ENCODE measurements at places on chromosomes 16 and 17.

- no peak for DNase-seq
Observed at GRCh38 chr17:76556765-76557367, 17.0 kb downstream of the PRCD start.

- no peak for DNase-seq
Observed at GRCh38 chr16:69904495-69905170, 46.5 kb upstream of the CLEC18A start.

DNA sequence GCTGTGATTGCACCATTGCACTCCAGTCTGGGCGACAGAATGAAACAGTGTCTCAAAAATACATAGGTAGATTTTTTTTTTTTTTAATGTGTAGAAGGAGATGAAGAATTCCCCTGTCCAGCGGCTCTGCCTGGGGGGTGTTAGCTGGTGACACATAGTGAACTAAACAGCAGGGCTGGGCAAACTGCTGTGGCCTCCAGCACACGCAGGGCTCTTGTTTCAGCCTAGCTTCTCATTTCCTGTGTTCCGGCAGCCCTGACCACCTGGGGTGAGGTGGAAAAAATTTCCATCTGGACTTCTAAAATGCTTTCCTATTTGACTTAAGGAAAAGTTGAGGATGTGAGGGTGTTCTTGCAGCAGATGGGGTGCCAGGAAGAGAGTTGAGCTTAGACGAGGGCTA, 33.3 kb upstream of the RGS9 start:
- DNase-seq: no peak

DNA sequence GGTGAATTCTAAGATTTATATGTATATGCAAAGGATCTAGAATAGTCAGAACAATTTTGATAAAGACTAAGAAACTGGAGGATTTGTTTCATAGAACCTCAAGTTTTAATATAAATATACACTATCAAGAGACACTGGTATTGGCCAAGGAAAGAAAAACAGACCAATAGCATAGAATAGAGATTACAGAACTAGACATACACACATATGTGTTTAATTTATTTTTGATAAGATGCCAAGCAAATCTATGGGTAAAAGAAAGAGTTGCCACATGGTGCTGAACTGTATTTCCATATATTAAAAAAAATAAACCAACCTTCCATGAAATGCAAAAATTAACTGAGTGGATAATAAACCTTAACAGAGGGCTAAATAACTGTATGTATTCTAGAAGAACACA, 27.9 kb upstream of the LRRC37A3 start:
- no peak for DNase-seq

DNA sequence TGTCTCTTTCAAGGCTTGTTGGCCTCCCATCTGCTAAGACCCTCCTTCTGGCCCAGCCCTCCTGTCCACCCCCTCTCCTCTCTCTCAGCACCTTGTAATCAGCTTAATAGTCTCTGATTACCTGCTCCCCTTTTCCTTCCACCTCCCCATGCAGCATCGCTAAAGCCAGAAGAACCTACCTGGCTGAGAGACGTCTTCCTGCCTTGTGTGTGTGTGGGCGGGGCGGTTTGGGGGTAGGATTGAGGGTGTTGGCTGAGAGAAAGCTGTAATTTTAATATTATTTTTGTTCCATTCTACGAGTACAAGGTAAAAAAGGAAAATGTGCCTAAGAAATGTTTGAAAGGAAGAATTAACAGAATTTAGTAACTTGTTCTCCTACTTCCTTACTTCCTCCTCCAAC, 3.4 kb downstream of the DNAH9 start:
- DNase-seq: no peak

GRCh38 chr16:24018485-24018884, 182.7 kb downstream of the PRKCB start:
- DNase-seq: no peak

DNA sequence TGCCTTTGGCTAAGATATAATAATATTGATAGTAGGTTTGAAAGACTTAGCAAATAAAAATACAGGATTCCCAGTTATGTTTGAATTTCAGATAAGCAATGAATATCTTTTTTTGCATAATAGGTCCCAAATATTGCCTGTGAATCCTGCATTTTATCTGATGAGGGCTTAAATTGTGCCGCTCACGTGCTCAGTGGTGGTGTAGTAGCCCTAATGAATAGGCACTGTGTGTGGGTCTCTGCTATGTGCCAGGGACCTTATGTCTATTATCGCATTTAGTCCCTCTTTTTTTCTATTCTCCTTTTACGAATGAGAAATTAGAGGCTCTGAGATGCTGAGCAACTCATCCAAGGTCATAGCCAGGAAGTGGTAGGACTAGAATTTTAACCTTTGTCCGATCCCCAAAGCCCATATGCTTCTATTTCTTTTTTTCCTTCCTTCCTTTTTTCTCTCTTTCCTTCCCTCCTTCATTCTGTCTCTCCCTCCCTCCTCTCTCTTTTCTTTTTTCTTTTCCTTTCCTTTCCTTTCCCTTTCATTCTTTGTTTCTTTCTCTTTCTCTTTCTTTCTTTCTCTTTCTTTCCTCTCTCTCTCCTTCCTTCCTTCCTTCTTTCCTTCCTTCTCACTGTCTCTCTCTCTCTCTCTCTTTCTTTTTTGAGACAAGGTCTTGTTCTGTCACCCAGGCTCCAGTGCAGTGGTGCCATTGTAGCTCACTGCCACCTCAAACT, 47.2 kb downstream of the RGS9 start:
- no peak for DNase-seq
